Diencephalon (tissue), 1 donor: ENCODE measurements at places on chromosomes 7 and 10. TPM values are rescaled to one million over a fixed set of nuclear protein-coding genes. Genes with fewer than 3 reads are reported as not detected.

The MUC12 gene
- 0.23 TPM for total RNA-seq

The HOXA6 gene
- not detected for total RNA-seq

The MALRD1 gene
- 5.8 TPM for total RNA-seq

The SDK1 gene
- total RNA-seq = 18.9 TPM

The HOXA9 gene
- total RNA-seq = not detected

The VSTM4 gene
- 7.8 TPM for total RNA-seq

The PPP1R17 gene
- 2.8 TPM for total RNA-seq

The CHAT gene
- total RNA-seq = 2.3 TPM

The RNF148 gene
- 0.92 TPM for total RNA-seq

The ZNF33A gene
- total RNA-seq = 57.2 TPM

The LEP gene
- not detected for total RNA-seq

The NPTX2 gene
- total RNA-seq = 32.1 TPM

The PHYH gene
- 23.3 TPM for total RNA-seq

The STEAP1 gene
- total RNA-seq = 1.2 TPM

The OR13A1 gene
- not detected for total RNA-seq

The MCM10 gene
- total RNA-seq = 5.3 TPM

The IRF5 gene
- total RNA-seq = 3.9 TPM

The ANKRD22 gene
- total RNA-seq = 0.46 TPM

The SAP25 gene
- total RNA-seq = not detected

The ADAM22 gene
- total RNA-seq = 103 TPM

The ADARB2 gene
- total RNA-seq = 9.0 TPM

The MKRN1 gene
- total RNA-seq = 101 TPM

The TBRG4 gene
- total RNA-seq = 49.1 TPM

The AKR1E2 gene
- 74.0 TPM for total RNA-seq

The MYOZ1 gene
- total RNA-seq = 0.46 TPM

The RAPGEF5 gene
- total RNA-seq = 62.7 TPM

The MEST gene
- total RNA-seq = 197 TPM

The ETV1 gene
- total RNA-seq = 62.5 TPM

The PRSS37 gene
- not detected for total RNA-seq

The CCDC172 gene
- total RNA-seq = not detected

The PLPP4 gene
- total RNA-seq = 29.1 TPM

The AKR1C2 gene
- 21.2 TPM for total RNA-seq

The PIP gene
- not detected for total RNA-seq

The PLXNA4 gene
- 50.3 TPM for total RNA-seq

The NME8 gene
- not detected for total RNA-seq

The FFAR4 gene
- 1.2 TPM for total RNA-seq

The CUX1 gene
- total RNA-seq = 33.7 TPM

The ANXA8L1 gene
- not detected for total RNA-seq

The FLNC gene
- total RNA-seq = 20.1 TPM

The CDH23 gene
- total RNA-seq = 8.1 TPM

The OR6V1 gene
- not detected for total RNA-seq

The SLC16A12 gene
- 3.9 TPM for total RNA-seq

The CCL24 gene
- total RNA-seq = not detected

The ECHDC3 gene
- 1.6 TPM for total RNA-seq

The RBP3 gene
- total RNA-seq = not detected

The SPDYE2 gene
- 0.23 TPM for total RNA-seq

The CPVL gene
- 14.1 TPM for total RNA-seq

The POLR3A gene
- 39.2 TPM for total RNA-seq

The RPEL1 gene
- total RNA-seq = not detected

The IGFBP1 gene
- 0.23 TPM for total RNA-seq

The TMEM130 gene
- 22.6 TPM for total RNA-seq

The GNAT3 gene
- total RNA-seq = not detected
